DMS79 (cell line): ENCODE measurements at places on chromosomes 16 and 17.

DNA sequence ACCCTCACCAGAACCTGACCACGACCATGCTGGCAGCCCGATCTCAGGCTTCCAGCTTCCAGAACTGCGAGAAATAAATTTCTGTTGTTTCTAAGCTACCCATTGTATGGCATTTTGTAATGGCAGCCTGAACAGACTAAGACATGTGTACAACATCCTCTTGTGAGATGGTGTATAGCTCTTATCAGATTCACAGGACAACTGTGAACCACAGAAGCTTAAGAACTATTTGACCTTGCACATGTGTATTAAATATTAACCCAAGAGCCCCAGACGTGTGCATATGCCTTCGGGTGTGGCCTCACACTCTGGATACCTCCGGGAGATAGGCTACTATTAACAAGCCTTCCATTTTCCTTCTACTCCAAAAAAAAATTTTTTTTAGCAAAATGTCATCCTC lies 248.9 kb downstream of the SLC39A11 start:
- no peak for DNase-seq

GRCh38 chr16:87765473-87765775 lies 362 bp downstream of the KLHDC4 start:
- no peak for DNase-seq

DNA sequence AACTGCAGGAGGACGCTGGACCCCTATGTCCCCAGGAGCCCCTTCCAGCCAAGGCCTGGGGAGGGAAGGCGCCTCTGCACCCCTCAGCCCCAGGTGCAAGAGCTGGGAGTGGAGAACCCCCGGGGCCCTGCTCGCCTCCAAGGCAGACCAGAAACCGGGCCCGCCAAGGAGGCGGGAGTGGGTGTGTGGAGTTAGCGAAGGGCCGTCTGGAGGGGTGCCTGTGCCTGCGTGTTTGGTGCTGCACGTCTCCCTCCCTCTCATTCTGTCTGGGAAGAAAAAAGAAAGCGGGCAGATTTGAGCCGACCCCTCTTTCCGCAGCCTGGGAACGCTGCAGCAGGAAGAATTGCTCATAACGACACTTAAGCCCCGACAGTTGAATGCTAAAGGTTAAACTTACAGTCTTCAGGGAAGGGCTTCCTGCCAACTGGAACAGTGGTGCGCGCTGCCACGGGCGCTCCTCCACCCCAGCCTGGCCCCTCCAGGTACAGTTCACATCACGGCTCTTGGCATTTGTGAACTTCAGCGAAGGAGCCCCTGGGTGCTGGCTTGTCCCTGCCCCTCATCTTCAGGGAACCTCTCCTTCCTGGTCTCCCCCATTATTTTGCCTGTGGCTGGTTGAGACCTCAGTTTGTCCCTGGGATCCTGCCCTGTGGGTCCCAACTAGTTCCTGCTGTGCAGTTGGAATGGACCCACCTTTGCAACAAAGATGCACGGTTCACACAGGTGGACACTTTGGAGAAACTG lies 19.2 kb upstream of the ZFHX3 start:
- no peak for DNase-seq

DNA sequence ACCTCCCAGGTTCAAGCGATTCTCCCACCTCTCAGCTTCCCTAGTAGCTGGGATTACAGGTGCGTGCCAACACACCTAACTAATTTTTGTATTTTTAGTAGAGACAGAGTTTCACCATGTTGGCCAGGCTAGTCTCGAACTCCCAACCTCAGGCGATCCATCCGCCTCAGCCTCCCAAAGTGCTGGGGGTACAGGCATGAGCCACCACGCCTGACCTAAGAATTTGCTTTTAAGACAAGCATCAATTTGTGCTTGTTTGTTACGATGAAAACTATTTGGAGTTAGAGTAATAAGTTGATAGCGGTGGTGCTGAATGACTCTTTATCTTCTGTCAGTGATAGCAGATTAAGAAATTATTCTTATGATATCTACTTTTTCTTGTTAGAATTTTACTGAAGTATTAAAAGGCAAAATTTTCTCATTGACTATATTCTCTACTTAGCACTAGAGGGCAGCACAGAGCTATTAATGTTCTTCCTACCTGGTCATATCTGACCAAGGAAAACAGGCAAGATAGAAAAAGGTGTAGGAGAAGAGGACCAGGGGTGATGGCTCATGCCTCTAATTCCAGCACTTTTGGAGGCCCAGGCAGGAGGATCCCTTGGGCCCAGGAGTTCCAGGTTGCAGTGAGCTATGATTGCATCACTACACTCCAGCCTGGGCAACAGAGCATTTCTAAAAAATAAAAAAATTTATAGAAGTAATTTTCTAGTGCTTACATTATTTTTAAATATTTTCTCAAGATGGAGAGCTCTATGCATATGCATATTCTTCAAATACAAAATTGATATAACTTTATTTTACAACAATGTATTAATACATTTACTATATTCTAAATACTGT lies 24.5 kb downstream of the STXBP4 start:
- DNase-seq, result no peak

DNA sequence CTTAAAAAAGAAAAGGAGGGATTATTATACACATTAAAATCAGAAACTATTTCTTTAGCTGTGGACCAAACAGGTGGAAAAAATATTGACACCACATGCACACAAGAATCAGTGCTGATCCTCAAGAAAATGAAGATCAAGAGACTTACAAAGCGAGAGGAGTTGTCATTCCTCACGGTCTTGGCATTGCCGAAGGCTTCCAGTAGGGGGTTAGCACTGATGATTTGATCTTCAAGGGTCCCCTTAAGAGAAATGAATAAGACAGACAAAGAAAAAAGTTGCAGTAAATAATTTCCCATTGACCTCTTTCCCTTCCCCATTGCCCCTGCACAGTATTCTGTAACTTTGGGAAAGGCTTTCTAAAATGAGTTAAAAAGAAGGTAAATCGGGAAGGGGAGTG lies 6.0 kb downstream of the MYH4 start:
- no peak for DNase-seq

GRCh38 chr16:81327011-81327410 lies 12.2 kb downstream of the GAN start:
- no peak for DNase-seq

DNA sequence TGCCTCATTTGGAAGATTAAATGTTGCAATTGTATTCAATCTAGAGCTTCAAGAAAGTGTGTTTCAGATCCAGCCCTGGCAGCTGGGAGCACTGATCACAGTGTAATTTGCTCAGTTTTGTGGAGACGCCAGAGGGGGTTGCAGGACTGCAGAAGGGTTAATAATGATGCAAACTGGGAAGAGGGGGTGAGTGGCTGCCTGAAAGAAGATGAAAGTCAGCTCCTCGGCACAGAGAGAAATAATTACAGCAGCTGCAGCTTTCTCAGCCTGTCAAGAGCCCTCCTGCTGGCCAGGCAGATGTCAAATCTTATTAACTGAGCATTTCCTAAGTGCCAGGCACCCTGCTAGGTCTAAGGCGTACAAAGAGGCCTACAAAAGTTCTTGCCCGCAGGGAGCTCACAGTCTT lies 97.7 kb downstream of the ZNF18 start:
- no peak for DNase-seq

DNA sequence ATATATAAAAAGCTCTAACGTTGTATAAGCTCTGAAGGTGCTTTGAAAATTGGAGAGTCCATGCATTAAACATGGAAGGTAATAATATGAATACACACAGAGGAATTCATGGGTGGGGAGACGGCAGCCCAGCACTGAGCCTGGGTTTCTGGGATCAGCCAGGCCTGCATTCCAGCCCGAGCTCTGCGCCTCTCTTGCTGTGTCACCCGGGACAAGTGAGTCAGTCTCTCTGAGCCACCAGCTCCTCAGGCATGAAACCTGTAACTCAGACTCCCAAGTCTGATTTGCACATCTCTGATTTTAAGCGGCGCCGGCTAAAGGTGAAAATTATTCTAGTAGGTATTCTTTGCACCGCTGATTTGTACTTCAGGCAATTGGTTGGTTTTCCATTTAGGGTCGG lies 238.8 kb downstream of the MRTFB start:
- no peak for DNase-seq

DNA sequence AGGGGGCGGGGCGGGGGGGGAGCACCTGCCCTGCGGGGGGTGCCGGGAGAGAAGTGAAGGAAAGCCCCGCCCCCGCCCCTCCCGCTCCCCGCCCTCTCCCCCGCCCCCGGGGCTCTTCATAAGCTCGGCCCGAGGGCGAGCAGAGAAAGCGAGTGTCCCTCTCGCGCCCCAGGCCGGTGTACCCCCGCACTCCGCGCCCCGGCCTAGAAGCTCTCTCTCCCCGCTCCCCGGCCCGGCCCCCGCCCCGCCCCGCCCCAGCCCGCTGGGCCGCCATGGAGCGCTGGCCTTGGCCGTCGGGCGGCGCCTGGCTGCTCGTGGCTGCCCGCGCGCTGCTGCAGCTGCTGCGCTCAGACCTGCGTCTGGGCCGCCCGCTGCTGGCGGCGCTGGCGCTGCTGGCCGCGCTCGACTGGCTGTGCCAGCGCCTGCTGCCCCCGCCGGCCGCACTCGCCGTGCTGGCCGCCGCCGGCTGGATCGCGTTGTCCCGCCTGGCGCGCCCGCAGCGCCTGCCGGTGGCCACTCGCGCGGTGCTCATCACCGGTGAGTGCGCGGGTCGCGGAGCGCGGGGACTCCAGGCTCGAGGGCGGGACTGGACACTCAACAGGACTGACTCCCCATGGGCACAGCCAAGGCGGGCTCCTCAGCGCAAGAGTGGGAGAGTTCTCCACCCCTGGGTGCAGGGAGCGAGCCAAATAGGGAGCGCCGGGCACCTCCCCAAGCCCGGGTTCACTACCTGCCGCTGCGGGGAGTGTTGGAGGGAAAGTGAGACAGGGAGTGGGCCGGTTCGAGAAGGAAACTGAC lies at the start of gene HSD11B2:
TSS of gene HSD11B2 (plus strand) at position 145 of the 798 bp plus-strand sequence. CDS start at position 273, 128 bp downstream.
- DNase-seq, result peak; percentile 23

- no peak for DNase-seq
Measured at GRCh38 chr16:85187002-85187401, 74.7 kb upstream of the CIBAR2 start.

DNA sequence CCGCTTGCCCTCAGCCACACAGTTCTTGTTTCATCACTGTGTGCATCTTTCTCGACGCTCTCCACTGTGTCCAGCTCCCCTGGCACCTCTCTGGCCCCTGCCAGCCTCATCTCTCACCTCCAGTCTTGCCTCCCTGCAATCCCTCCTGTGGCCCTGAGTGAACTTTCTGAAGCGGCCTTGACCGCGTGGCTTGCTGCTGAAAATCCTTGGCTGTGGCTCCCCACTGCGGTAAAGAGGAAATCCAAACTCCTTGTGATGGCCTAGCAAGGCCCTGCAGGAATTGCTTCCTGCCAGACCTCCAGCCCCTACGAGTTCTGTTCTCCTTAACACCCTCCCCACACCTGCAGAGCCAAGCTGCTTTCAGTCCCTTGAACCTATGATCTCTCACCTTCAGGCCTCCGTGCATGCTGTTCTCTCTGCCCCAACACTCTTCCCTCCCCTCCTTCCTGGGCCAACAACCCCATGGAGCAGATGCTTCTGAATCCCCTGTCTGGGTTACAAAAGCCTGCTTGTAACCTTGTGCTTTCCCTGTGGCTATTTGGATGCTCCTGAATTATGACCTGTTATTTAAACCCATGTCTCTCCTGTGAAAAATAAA lies 33.6 kb upstream of the BRD7 start:
- no peak for DNase-seq

DNA sequence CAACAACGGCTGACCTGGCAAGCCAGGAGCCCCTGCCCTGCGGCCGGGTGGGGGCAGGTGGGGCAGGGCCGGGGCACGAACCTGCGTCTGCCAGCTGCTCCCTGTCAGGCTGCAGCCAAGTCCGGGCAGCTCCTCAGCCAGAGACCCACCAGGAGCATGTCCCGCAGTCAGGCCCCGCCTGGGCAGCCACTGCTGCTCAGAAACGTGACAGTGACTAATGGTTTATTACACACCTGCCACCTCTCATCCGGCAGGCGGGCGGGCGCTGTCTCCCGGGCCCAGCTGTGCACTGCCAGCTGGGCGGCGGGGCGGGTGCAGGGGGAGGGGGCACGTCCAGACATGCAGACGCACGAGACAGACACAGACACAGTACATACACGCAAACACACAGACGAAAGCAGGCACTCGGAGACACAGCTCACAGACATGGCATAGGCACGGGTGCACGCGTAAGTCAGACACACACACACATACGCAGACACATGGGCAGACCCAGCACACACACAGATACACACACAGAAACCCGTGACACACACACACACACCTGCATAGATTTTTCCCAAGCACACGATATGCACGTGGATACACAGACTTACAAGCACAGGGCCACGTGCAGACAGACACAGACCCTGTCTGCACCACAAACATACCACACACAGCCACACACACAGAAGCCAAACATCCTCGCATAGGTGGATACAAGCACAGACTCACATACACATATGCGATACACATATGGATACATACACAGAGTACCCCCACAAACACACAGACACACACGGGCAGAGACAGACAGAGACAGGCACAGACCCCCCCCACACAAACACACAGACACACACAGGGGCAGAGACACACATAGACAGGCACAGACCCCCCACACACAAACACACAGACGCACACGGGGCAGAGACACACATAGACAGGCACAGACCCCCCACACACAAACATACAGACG lies 248.3 kb upstream of the CIBAR2 start:
- DNase-seq, result peak; percentile 74

DNA sequence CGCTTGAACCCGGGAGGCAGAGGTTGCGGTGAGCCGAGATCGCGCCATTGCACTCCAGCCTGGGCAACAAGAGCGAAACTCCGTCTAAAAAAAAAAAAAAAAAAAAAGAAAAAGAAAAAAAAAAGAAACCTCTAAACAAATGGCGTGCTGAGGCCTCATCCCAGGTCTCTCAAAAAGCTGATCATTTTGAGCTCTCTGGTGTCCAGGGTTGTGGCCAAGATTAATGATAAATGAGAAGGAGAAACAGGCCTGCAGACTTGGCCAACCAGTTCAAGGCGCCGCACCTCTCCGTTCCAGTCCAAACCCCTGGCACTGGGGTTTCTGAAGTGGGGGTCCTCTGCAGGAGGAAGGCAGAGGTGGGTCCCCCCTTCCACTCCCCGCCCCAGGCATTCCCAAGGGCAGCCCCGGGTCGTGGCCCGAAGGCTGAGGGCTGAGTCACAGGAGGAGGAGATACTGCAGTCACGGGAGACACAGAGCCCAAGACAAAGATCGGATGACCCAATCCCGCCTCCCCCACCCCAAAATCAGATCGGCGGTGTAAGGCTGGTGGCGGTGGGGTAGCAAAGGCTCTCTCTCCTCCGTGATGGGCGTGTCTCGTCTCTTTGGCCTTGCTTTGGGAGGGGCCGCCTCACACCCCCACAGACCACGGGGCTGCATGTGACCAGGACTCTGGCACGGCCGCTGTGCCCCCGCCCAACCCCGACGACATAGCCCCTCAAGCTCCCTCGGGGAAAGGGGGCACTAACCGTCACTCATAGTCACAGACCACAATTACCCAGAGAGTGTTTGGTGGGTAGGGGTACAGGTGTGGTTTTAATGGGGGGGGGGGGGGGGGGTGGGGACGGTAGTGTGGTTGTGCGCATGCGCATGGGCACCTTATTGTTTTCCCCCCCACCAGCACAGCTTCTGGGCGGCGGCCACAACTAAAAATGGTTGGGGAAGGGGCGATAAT lies 1.1 kb downstream of the VAT1 start:
- DNase-seq, result peak; percentile 36
